COLO829 (cell line): ENCODE measurements at places on chromosomes 1 and 21.

DNA sequence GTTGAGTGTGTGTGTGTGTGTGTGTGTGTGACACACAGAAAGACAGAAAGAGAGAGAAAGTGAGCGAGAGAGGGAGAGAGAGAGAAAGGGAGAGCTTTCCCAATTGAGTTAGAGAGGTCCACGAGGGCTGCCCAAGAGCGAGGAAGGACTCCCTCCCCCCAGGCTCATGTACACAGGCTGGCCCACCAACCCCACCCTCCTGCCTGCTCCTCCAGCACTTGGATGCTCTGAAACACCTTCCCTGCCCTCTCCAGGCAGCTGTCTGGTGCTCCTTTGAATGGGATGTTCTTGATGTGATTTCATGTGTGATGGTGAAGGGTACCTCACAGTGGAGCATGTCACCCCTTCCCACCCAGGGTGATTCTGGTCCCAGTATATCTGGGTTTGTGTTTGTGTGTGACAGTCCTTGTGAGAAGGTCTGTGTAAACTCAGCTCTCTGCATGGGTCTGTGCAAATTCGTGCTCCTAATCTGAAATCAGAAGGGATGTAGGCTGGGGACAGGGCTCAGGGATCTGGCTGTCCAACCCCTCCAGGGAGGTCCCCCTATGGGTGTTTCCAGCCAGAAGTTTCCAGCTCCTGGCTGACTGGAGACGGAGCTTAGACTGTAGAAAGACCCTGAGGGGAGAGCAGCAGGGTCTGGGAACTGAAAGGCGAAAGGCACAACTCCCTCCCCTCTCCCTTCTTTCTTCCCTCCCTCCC, 6.8 kb upstream of the PEAR1 start:
- no peak for DNase-seq

DNA sequence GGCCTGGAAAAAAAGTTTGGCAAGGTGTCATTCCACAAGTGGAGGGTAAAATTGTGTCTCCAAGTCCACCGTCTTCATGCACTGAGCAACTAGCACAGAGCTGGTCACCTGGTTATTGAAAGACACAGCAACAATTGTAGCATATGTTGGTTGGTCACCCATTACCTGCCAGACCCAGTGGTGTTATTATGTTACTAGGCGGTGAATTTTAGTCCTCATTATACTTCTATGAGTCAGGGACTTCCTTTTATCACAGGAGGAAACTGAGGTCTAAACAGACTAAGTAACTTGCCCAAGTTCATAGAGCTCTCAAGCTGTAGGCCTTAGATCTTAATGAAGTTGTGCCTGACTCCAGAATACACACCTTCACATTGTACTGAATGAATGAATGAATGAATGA, 94.9 kb upstream of the VANGL1 start:
- no peak for DNase-seq

DNA sequence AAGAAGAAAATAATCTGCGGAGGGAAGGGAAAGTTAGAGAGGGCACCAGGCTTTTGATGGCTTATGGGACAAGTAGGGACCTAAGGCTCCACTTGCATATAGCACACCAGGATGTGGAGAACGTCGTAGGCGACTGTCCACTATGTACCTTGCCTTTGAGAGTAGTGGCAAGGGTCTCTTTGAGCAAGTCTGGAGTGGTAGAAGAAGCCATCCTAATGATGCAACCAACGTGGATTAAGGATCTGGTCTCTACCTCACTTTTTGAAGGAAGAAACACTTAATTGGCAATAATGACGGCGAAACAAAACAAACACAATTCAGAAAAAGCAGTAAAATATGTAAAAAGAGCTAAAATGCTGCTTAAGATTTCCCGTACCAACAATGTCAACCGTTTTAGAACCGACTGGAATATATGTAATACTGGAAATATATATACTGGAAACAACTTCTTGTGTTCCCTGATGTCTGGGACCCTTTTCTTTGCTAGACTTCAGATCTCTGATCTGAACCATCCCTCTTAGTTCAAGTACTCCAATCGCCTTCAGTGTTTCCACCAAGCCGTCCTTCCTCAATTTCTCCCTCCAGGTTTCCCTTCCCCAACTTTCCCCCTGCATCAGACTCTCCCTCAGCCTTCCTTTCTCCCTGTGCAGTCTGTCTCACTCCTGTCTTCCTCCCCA, 821 bp upstream of the KHDRBS1 start:
- no peak for DNase-seq

- DNase-seq = no peak
These were observed 29.9 kb downstream of the GIPC2 start for GRCh38 chr1:78075621-78076020.

- DNase-seq = no peak
These were observed 84.9 kb upstream of the DMRTA2 start for GRCh38 chr1:50508040-50508586.

- DNase-seq = no peak
These were observed 144.2 kb upstream of the SOD1 start for GRCh38 chr21:31515253-31515652.

DNA sequence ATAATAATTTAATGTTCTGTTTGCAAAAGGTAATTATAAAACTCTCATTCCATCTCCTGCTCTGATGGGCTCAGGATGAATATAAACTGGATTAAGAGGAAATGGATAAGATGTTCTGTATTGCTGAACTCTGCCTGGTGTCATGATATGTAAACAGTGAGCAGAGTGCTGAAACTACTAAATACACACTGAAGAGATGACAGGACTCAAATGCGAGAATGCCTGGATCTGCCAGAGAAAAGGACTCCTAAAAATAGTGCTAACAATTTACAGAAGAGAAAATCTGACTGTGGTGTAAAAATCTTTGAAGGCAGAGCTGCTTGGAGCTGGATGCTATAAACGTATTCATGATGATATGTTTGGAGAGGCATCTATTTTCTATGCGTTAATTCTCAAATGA, 303.2 kb downstream of the RWDD3 start:
- no peak for DNase-seq

DNA sequence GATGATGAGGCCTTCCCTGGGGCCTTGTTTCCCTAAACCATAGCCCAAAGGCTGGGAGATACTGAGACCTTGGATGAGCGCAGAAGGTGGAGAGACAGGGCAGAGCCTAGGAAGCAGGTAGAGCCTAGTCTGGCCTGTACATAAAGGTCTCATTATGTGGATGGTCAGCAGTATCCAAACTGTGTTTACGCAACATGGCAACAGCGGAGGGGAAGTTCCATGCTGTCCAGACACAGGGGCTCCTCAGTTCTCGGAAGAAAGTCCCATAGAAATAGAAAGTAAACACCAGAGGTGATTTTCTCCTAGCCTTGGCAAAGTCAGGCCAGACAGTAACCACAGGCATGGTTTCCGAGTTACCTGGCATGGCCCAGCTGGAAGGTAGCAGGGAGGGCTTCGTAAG, 42.1 kb upstream of the MPZL1 start:
- no peak for DNase-seq

DNA sequence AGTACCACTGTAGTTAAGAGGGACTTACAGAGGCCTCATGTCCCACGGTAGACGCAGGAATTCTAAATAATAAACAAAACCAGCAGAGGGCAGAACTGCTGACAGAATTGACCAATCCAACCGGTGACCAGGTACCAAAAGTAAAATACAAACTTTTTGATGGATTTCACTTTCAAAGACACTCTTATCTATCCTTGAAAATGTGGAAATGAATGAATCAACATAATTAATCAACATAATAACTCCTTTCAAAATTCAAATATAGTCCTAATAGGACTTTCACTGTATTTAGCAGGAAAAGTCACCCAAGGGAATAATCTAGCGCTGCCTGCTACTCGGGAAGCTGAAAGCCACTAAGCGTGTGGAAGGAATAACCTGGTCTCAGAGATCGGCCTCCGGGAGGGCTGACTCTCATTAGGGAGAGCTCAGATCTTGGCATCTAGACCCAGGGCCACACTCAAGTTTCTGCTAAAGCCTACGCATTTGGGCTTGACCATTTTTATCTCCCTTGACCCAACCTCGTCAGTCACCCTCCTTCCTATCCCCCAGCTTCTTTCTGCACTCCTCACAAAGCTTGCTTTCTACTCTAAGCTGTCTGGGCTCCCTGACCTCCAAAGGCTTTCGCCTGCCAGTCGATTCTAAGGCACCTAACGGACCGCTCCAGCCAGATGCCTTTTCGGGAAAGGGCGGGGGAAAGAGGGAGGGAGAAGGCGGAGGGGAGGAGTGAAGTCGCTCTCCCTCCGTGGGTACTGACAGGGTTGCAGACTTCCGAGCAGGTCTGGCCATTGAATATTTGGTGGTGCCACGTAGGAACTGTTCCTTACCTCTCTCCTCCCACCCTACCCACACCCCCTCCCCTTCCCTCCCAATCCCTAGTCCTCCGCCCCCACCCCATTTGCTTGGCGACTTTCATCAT, 1.6 kb downstream of the COL11A1 start:
- DNase-seq = peak; percentile 43

DNA sequence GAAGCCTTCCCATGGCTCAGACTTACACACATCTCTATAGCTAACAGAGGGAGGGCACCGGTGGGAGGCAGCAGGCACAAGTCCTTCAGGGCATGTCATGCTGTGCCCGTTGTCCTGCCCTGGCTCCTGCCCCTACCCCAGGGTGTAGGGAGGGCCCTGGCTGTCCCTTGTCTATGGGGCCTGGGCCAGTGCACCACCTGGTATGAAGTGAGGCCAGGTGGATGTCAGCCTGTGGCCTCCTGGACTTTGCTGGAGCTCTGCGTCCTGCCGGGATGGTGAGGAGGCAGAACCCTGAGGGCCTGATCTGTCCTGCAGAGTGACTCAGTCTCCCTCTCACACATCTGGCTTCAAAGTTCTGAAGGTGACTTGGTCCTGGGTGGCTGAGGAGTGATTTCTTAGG, 47.3 kb upstream of the GPR37L1 start:
- no peak for DNase-seq

- DNase-seq = no peak
These were observed 90.8 kb upstream of the CCDC190 start for GRCh38 chr1:162951553-162952315.

- DNase-seq = no peak
These were observed 37.2 kb downstream of the GNPAT start for GRCh38 chr1:231278100-231278790.

DNA sequence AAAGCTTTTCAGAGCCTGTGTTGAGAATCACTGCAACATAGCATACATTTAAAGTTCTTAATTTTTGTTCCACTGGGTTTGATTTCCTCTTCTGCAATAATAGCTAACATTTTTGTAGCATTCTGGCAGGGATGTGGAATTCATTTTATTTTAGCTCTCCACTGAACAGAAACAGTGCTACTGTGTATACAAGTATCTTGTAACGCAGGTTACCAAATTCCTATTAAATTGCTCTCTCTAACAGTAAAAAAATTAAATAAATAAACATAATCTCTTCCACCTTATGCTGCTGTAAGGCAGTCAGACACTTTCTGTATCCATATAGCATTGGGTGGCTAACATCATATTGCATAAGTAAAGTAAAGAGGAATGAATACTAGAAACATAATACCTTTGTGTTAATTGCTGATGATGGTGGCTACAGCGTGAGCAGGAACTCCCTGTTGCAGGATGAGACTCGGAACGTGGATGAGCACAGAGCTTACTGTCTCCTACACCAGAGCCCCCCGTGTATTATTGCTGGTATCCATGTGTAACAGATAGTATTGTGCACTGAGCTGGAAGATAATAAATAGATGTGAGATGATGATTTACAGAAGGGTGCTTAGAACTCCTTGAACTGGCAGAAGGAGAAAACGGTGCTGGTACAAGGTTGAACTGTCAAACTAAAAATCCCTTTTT, 276.9 kb upstream of the SNX7 start:
- no peak for DNase-seq

- DNase-seq = no peak
These were observed 29.0 kb upstream of the KDM4A start for GRCh38 chr1:43620956-43621355.

DNA sequence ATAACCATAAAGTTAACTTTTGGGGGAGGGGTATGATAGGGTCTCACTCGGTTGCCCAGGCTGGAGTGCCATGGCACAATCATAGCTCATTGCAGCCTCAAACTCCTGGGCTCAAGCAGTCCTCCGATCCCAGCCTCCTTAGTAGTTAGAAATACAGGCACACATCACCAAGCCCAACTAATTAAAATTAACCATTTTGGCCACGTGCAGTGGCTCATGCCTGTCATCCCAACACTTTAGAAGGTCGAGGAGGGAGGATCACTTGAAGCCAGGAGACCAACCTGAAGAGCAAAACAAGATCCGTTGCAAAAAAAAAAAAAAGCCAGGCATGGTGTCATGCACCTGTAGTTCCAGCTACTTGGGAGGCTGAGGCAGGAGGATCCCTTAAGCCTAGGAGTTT, 26.6 kb upstream of the MED18 start:
- DNase-seq = no peak

- DNase-seq = no peak
These were observed 4.8 kb upstream of the PTTG1IP start for GRCh38 chr21:44878053-44878982.

DNA sequence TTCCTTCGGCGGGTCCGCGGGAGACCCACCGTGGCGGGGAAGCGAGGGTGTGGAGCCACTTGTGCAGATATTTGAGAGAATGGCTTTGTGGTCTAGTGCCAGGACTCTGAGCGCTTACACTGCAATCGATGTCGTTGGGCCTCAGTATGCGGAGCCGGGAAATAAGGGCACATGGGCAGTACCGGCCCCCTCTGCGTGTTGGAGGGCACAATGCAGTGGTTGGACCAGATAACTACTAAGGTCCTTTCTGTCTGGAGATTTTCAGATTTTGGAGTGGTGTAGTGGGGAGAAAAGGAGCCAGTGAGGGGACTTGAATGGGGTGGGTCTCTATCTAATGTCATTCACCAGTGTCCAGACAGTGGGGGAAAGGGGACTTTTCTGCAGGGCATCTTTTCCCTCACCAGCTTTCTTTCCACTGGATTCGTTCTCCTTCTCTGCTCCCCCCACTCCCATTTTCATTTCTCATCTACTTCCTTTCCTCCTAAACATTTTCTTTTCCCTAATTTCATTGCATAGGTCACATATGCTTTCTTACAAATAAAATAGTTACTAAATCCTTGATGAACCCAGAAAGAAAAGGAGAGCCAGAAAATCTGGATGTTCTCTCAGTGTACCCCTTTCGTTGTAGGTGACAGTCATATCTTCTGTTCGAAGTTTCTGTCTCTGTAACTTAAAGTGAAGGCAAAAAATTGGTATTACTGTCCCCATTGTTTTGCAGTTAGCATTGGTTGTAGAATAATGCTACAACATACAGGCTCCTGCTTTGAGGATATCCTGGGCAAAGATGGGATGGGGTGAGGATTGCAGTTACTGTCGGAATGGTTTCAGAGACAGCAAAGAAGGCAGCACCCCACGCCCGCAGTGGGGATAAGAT, 1.4 kb downstream of the ATF3 start:
- no peak for DNase-seq

GRCh38 chr1:3557366-3557765, 53.9 kb downstream of the MEGF6 start:
- DNase-seq = no peak
